ENCODE measurements at places on chromosomes 3 and 15.
A peak's percentile ranks its signal among the peaks of the same experiment; 100 is the strongest.

DNA sequence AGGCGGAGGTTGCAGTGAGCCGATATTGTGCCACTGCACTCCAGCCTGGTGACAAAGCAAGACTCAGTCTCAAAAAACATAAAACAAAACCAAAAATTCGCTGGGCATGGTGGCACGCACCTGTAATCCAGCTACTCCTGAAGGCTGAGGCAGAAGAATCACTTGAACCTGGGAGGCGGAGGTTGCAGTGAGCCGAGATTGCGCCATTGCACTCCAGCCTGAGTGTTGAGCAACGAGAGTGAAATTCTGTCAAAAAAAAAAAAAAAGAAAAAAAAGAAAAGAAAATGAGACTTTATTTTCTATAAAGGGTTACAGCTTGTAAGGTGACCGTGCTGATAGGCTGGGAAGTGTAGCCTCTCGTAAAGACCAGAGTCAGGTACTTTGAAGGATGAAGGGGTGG, 6.0 kb upstream of the HACD3 start:
- H3K4me1 ChIP-seq = no peaks in the 10 kb centered on the region
- no peak for DNase-seq
- no peak overlapping the region for H3K27ac ChIP-seq
- no peaks in the 10 kb centered on the region for H3K27me3 ChIP-seq

GRCh38 chr15:29665444-29666003, 156.7 kb downstream of the TJP1 start:
- H3K36me3 ChIP-seq = no peaks in the 10 kb centered on the region
- no peak overlapping the region for H3K4me3 ChIP-seq
- no peaks in the 10 kb centered on the region for H3K27me3 ChIP-seq
- no peak overlapping the region for H3K27ac ChIP-seq

DNA sequence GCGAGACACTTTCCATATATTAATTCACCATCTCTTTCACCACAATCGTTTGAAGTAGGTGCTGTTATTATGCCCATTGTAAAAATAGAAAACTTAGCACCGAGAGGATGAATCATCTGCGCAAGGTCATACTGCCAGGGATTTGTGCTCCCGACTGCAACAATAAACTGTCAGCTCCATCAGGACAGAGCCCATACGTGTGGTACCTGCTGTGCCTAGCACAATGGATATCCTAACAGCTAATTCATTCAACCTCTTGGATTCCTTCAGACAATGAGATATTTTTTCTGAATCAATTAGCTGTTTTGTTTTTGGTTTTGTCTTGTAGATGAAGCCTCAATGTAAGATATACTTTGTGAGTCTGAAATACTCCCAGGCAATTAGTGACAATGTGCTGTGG, 32.3 kb upstream of the PROK2 start:
- H3K36me3 ChIP-seq = no peaks in the 10 kb centered on the region
- no peak overlapping the region for H3K27ac ChIP-seq
- DNase-seq = no peak
- no peaks in the 10 kb centered on the region for H3K27me3 ChIP-seq

GRCh38 chr15:82909080-82909815, 43.3 kb downstream of the HOMER2 start:
- H3K27me3 ChIP-seq = no peaks in the 10 kb centered on the region
- peak overlapping the region; percentile 88 for H3K27ac ChIP-seq
- DNase-seq = no peak

DNA sequence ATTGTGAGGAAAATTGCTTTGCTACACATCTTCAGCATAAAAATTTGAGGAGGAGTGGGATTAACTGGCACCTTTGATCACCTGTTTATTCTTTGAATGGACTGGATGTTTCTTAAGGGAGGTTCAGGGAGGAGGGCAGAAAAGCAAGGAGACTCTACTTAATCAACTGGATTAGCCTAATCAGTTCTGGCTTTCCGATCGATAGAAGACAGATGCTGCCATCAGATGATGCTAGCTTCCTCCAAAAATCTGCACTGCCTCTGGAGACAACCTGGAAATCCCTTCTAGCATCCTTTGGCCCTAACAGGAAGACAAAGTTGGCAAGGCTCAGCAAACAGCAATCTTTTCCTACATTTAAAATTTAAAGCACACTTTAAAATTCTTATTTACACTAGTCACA, 197.8 kb downstream of the EBLN2 start:
- H3K27me3 ChIP-seq = peaks cover 28% of the 10 kb centered on the region
- DNase-seq = no peak
- H3K4me3 ChIP-seq = no peak overlapping the region
- H3K4me1 ChIP-seq = no peaks in the 10 kb centered on the region

DNA sequence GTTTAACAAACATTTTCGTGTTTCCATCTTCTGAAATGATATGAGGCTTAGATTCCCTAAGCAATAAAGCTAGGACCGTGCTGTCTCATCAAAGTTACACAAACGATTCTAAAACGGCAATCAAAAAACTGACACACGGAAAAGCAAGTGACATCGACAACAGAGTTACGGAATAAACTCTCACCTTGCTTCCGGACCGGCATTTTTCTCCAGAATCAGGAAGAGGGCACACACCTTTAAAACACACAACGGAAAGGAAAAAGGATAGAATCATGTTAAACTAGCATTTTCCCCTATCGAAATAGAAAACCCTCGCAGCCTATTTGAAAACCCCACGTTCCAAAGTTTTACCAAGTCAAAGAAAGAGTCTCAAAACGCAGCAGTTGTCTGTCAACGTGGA, 1.4 kb downstream of the DLG1 start:
- H3K4me3 ChIP-seq = peak overlapping the region; percentile 92
- H3K27ac ChIP-seq = peak overlapping the region; percentile 88
- H3K36me3 ChIP-seq = peaks cover 4% of the 10 kb centered on the region
- no peak for DNase-seq
- peaks cover 8% of the 10 kb centered on the region for H3K27me3 ChIP-seq

GRCh38 chr3:149448331-149448831, 26.1 kb upstream of the TM4SF4 start:
- no peak for DNase-seq
- H3K36me3 ChIP-seq = no peaks in the 10 kb centered on the region
- H3K27me3 ChIP-seq = no peaks in the 10 kb centered on the region
- peaks cover 2% of the 10 kb centered on the region for H3K4me1 ChIP-seq
- H3K27ac ChIP-seq = no peak overlapping the region
